NCI-H524 (cell line): ENCODE measurements at places on chromosomes 1 and 21.

DNA sequence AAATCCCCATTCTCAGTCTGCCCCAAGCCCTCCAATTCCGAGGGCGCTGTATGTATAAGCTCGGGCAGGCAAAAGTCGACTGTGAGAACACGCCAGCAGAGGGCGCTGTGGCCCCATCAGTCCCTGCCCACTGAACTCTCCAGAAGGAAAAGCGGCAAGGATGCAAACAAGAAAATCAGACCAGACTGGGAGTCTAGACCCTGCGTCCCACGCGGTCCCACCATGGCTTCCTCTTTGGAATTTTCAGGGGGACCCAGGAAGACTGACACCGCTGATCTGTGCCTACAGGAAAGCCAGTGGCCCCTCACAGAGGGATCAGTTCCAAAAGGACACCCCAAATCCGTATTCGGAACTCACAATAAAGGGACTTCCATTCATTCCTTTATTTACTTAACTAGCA, 19.5 kb downstream of the TEX35 start:
- peak; percentile 79 for DNase-seq

- no peak for DNase-seq
These were observed 399.9 kb downstream of the HHAT start for GRCh38 chr1:210728437-210729149.

- DNase-seq = peak; percentile 18
These were observed 21.8 kb downstream of the PSMB2 start for GRCh38 chr1:35619237-35620121.

DNA sequence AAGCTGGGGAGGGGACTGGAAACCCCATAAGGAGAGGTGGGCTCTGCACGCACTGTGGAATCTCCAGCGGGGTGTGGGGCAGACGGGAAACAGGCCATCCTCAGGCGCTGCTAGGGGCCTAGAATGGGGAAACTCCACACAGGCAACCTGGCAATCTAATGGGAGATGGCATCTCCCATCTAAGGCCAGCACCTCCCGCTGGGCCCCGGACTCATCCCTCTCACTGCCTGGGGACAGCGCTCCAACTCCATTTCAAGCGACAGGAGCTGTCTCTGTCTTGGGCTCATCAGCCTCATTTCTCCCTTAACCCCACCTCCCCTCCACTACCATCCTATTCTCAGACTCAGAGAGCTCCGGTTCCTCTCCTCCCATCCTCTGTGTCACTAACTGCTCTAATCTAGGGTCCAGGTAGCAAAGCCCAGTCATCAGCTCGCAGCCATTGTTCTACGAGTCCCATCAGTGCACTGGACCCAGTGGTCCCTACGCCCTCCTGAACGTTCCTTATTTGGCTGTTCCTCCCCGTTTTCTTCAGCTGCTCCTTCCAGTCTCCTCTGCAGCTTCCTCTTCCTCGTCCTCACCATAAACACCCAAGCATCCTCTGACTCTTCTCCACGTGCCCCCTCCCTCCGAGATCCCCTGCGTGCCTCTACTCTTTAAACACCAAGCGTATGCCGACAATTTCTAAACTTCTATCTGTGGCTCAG, 93.4 kb upstream of the CASZ1 start:
- DNase-seq = no peak

GRCh38 chr1:189899686-189900425, 577.8 kb downstream of the BRINP3 start:
- DNase-seq = no peak

DNA sequence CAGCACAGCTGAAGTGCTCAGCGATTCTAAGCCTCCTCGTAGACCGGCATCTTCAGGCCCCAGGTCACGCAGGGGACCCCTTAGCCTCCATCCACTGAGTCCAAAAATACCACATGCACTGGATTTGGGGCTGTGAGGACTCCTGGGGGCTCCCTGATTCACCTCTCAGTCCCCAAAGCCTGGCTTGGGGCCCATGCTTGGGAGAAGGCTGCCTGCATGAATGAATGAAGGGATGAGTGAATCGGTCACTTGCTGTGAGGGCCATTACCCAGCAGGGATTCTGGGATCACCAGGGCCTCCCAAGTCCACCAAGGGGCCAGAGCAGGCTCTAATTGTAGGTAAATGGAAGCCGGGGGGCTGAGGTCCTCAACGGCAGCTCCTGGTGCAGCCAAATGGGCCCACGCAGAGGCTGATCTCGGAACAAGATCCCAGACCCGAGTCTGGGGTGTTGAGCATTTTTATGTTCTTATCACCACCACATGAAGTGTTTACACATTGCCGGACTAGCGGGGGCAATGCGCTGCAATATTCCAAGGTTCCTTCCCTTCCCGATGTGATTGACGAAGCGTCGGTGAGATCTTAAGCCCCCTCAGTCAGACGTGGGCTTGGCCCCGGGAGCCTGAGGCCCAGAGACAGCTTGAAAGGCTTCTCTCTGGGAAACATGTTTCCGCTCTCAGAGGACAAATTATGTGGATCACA, 13.6 kb upstream of the ARHGEF16 start:
- no peak for DNase-seq

DNA sequence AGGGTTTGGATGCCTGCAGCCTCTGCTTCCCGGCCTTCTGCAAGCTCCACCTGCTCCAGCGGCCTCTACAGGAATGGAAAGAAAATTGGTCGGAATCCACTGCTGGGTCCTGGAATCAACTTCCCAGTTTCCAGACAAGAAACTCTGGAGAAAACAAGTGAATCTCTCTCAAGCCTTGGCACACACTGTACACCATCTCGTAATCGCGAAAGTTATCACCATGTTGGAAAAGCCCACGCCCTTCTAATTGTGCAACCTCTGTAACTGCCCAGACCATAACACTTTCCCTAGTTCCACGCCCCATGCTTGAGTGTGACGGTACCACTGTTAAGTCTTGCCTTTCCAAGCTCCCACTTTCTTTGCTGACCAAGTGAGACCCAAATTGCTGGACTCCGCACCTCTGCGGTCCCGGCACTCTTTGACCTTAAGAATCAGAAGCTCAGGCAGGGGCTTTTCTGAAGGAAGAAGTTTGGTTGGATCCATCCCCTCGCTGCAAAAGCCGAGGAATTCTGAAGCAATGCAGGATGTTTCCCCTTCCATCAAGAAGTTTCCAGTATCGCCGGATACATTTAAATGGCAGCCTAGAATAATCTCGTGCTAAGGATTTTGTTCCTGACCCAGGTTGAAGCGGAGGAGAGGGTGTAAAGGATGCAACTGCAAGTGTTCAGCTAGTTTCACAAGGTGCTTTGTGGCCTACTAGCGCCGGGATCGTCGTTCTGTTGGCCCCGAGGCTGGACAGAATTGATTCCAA, 6.2 kb downstream of the NR5A2 start:
- DNase-seq = no peak

DNA sequence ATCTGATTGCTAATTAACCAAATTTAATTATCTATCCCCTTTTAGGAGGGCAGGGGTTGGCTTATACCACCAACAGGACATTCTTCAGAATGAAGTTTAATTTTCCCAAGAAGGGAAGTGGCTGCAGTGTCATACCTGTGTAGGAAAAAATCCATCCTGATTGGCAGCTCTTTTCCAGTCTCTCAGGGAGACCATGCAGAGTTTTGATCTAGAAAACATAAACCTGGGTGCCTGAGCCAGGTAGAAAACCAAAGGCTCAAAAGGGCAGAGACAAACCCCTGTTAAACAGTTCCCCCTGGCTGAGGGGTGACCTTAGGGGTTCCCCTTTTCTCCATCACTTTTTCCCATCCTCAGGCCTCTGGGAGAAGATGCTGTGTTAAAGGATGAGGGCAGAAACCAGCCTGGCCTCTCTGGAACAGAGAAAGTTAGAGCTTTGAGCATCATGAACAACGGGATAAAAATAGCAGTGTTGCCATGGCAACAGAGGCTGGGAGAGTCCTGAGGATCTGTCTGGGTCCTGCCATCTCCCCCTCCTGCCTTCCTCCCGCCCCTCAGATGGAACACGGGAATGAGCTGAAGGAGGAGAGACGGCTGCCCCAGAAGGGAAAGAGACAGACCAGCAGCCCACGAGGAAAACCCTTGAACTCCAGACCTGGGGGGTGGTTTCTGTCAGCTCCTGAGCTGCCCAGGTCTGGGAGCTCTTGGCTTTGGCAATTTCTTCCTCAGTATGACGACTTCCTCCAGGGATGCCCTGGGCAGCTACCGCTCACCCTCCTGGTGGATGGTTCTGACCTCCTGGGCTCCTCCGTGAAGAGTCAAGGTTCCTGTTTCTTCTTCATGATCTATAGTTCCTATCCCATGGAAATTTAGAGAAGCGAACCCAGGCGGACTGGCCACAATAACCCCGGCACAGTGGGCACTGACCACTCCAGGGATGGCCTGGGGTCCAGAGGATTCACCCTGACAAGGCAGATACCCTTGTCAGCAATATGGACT, 14.0 kb upstream of the LEMD1 start:
- DNase-seq = peak; percentile 61

GRCh38 chr1:160835751-160836150, 26.9 kb downstream of the CD244 start:
- DNase-seq = no peak

GRCh38 chr1:61318319-61319125, 236.2 kb downstream of the NFIA start:
- no peak for DNase-seq

DNA sequence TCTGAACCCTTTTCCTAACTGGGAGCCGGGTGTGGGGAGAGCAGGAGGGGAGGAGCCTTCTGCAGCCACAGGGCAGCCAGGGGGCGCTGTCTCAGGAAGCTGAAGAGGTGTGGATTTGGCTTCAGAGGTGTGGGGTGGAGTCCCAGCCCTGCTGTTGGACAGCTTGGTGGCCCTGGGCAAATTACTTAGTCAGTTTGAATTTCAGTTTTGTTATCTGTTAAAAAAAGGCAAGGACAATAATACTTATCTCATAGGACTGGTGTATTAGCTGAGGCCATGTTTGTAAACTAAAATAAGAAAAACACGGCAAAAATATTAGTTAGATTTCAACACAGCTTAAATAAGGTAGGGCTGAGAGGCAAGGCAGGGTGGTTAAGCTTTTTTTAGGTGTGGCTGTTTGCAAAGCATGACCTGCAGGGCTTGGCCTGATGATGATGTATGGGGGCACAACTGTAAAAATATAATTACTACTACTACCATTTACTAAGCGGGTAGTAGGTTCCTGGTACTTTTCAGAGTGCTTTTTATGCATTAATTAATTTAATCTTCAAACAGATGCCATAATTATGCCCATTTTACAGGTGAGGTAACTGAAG, 111.8 kb downstream of the PLXNA2 start:
- peak; percentile 44 for DNase-seq

DNA sequence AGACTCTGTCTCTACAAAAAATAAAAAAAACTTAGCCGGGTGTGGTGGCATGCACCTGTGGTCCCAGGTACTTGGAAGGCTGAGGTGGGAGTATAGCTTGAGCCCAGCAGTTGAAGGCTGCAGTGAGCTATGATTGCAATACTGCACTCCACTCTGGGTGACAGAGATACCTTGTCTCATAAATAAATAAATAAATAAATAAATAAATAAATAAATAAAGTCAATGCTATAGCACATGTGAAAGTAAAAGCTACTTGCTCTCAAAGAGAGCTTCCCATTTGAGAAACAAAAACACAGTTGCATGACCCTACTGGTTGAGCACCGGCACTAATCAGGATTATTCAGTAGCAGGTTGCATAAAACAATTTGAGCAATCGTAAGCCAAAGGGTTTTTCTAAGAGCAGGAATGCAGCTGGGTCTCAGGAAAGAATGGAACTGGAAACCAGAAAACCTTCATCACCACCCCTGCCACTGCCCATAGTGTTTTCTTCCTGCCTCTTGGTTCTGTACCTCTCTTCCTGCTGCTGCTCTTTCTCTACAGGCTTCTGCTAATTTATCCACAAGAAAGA, 29.3 kb upstream of the DNAH14 start:
- no peak for DNase-seq

- no peak for DNase-seq
These were observed 30.5 kb upstream of the FGGY start for GRCh38 chr1:59266180-59266926.

DNA sequence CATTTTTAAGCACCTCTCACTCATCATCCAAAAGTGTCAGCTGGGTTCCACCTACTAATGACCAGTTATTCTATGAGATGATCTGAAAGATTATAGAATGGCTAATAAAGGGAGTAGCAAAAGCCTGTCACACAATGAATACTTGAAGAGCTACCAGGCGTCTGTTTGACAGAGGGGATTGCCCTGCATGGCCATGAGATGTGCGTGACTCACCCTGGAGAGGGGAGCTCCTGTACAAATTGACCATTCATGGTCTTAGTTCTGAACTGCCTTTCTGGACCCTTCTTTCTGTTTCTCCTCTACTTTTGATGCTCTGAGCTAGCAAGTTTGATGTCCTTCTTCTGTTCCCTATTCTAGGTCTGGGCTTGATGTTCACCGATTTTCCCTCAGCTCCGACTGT, 85.2 kb upstream of the ABCD3 start:
- no peak for DNase-seq

- no peak for DNase-seq
These were observed 20.9 kb downstream of the ERICH3 start for GRCh38 chr1:74652711-74653139.

GRCh38 chr1:216331211-216331610, 92.0 kb downstream of the USH2A start:
- DNase-seq = no peak

- peak; percentile 61 for DNase-seq
These were observed 167.6 kb downstream of the PCBP3 start for GRCh38 chr21:45811136-45811535.

- DNase-seq = no peak
These were observed 11.7 kb downstream of the EIF2D start for GRCh38 chr1:206600527-206600926.

DNA sequence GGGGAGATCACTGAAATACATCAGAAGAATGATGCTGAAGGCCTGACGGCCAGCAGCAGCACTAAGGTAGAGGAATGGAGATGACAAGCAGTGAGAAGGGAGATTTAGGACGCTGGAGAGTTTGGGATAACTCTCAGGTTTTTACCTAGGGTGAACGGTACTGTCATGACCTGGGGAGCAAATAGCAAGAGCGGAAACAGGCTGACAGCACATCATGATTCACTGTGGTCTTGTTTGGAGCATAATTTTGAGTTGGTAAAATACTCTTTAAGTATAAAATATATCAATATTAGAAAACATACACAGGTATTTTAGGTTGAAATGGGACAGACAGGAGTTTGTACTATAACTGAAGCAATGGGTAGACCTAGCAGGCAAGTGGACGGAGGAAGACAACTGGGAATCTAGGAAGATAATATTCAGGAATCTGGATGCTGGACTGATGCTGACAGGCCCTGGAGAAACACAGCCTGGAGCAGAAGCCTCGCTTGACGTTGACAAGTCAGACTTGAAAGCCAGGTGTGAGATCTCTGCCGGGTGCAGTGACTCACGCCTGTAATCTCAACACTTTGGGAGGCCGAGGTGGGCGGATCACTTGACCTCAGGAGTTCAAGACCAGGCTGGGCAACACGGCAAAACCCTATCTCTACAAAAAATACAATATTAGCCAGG, 33.3 kb downstream of the ALG14 start:
- no peak for DNase-seq

GRCh38 chr1:47755101-47755990, 241.8 kb downstream of the TRABD2B start:
- DNase-seq = peak; percentile 23

GRCh38 chr1:43705334-43705733, 2.0 kb upstream of the ST3GAL3 start:
- DNase-seq = no peak

- no peak for DNase-seq
These were observed 109.4 kb downstream of the KIF26B start for GRCh38 chr1:245264226-245264625.

GRCh38 chr1:115377411-115377810, 39.4 kb upstream of the NGF start:
- no peak for DNase-seq

GRCh38 chr1:99589186-99589636, 56.7 kb upstream of the PALMD start:
- DNase-seq = no peak
